ENCODE measurements at places on chromosomes 7 and 10.
A peak's percentile ranks its signal among the peaks of the same experiment; 100 is the strongest.

GRCh38 chr10:29112827-29113615, 175.8 kb upstream of the LYZL1 start:
- DNase-seq = no peak

- peak; percentile 28 for DNase-seq
Observed at GRCh38 chr10:118753331-118754228, 1.2 kb downstream of the CACUL1 start.

- no peak for DNase-seq
Observed at GRCh38 chr7:77800730-77801129, 2.2 kb downstream of the PHTF2 start.

DNA sequence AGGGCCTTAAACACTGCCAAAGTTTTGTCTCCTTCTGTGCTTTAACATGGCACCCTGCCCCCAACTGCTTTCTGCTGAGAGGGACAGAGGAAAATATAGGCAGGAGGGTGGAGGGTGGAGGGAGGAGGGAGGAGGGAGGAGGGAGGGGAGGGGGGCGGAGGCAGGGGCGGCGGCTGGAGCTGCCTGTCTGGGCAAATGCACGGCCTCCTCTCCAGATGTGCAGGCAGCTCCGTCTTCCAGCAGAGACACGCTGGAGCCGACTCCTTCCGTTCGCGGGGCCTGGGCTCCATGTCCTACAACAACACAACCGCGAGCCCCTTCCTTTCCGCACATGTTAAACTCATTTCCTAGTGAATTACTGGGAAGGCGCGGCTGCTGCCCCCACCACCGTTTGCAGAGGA, 14.2 kb downstream of the EBF3 start:
- DNase-seq = no peak

GRCh38 chr7:4661871-4662270, 20.2 kb upstream of the FOXK1 start:
- no peak for DNase-seq

- no peak for DNase-seq
Observed at GRCh38 chr10:44427479-44427878, 42.6 kb upstream of the CXCL12 start.

- DNase-seq = no peak
Observed at GRCh38 chr7:31896925-31897324, 173.3 kb downstream of the PDE1C start.

DNA sequence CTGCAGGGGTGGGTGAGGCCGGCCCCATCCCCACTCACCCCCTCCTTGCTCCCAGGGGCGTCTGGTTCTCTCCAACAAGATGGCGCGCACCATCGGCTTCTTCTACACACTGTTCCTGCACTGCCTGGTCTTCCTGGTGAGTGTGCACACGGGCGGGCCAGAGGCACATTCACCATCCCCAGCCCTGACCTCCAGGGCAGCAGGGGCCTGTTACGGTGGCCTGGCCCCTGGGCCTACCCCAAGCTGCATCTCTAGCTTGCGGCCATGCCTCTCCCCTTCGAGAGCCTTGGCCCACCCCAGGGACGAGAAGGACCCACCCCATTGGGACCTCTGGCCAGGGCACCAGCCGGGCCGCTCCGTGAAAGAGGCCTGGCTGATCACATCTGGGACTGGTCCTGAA, 4.9 kb upstream of the SH2B2 start:
- DNase-seq = no peak

DNA sequence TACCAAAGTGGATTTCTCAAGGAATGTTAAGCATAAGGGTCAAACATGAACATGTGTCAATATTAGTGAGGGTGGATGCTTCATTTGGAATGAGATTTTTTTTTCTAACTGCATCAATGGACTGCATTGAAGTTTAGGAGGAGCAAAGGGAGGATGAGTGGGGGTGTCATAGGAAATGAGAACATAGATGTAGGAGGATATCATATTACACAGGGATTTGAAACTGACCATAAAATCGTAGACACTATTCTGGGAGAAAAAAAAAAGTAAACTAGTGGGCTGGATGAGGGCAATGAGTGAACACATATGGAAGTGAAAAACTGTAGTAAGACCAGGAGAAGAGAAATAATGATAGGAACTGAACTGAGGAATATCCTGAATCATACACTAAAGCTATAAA, 109.4 kb downstream of the SEMA3A start:
- peak; percentile 38 for DNase-seq

- DNase-seq = no peak
Observed at GRCh38 chr7:87000344-87000743, 59.1 kb downstream of the ELAPOR2 start.

GRCh38 chr10:26809973-26810372, 50.8 kb downstream of the ABI1 start:
- no peak for DNase-seq

- DNase-seq = no peak
Observed at GRCh38 chr10:4151466-4151865, 366.5 kb upstream of the KLF6 start.

GRCh38 chr10:10977226-10977956, 40.3 kb upstream of the CELF2 start:
- DNase-seq = no peak

DNA sequence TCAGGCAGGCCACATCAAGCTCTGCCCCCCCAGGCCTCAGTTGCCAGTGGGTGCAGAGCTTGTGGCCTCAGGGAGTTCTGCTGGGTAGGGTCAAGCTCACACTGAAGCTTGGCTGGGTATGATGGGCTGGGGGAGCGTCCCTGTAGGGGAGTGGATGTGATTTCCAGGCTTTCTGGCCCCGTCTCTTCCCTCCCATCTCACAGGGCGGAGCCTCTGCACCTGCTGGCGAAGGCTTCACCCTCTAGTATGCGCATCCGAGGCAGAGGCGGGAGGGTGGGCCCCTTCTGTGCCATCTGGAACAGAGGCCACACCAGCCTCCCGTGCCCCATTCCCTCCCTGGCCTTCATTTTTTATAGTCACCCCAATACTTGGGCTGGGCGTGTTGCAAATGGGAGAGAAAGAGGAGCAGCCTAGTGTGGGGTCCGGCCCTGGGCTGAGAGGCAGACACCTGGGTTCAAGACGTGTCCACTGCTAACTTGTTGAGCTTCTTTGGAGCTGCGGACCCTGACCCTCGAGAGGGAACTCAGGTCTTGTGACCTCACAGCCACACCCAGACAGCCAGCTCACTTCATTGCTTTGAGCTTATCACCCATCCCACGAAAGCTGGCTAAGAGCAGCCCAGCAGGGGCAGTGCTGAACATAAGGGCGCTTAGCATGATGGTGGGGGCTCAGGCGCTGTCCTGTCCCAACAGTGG, 2.3 kb downstream of the AQP1 start:
- DNase-seq = no peak

- no peak for DNase-seq
Observed at GRCh38 chr10:29205787-29206186, 83.1 kb upstream of the LYZL1 start.
